ENCODE measurements at places on chromosomes 2 and 18.

DNA sequence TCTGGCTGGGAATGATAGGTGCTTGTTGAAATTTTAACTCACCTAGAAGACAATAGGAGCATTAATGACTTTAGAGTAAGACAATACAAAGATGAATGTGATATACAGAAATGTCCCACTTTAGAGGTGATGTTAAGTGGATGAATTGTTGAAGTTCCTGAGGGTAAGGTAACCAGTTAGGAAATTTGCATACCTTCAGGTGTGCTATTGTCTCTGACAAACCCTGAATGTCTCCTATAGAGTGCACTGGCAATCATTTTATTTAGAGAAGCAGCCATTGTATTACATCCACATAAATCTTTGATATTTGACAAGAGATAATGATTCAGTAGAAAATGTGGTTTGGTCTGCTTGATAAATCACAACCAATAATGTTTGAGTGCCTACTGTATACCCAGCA is 228.5 kb downstream of the RNF144A start:
- no peak for DNase-seq

DNA sequence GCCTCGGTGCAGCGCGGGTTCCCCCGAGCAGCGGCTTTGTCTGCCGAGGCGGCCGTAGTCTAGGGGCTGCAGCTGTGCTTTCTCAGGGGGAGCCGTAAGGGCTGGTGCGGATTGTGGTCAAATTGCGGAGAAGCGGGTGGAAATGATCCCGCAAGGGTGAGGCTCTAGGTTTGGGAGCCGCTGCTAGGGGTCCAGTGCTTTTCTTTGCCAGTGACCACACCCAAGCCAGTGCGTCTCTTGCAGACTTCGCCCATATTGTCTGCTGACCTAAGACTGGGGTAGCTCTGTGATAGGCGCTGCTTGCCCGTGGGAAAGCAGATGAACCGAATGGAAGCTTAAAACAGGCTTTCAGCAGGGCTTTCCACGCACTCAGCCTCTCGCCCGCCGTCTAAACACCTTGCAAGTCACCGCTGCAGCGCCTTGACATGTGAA is 2.1 kb downstream of the DPYSL5 start:
- DNase-seq = no peak

- no peak for DNase-seq
Observed at GRCh38 chr2:204539019-204539385, 6.3 kb upstream of the PARD3B start.

- no peak for DNase-seq
Observed at GRCh38 chr2:30684026-30684425, 123.2 kb downstream of the CAPN13 start.

DNA sequence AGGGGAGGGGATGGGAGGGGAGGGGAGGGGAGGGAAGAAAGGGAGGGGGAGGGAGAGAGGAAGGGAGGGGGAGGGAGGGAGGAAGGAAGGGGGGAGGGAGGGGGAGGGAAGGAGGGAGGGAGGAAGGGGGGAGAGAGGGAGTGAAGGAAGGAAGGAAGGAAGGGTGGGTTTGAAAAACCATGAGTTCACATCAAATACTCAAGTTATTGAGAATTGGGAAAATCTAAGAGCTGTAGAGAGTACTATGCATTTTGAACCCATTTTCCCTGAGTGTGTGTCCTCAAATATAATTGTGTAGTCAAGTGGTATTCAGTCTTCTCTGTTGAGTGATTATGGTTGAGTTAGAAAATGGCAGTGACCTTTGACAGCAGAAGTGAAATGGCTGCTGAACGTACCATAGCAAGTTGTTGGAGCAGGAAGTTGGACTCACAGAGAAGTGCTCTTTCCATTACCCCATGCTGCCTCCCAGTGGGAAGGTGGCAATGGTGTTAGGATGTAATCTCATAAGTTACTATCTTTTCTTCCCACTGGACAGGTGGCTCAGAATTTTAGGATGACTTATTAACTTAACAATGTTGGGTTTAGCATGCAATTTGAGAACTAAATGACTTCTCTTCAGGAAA is 214.6 kb downstream of the SETBP1 start:
- no peak for DNase-seq

GRCh38 chr18:22844628-22845027 is 88.5 kb upstream of the RBBP8 start:
- no peak for DNase-seq

DNA sequence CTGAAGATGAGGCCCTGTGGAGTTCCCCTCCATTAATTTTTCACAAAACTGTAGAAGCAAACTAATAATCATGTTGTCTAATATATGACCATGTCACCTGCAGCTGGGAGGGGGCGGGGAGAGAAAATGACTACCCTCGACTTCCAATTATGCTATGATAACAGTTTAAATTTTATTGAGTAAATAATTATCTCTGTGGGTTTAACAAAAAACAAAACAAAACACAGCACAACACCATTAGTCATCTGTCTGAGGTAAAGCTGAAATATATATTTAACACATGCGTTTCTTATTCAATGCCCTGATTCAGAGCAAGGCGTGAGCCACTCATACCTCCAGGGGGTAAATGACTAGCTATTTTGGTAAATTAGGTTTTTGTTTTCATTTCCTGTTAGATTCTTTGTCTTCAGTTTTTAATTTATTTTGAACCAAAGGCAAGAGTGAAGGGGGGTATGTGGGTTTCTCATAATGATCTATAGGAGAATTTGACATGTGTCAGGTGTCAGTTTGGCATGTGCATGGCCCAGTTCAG is 77.4 kb upstream of the ZCCHC2 start:
- no peak for DNase-seq

- no peak for DNase-seq
Observed at GRCh38 chr18:32358075-32358474, 112.6 kb downstream of the GAREM1 start.

DNA sequence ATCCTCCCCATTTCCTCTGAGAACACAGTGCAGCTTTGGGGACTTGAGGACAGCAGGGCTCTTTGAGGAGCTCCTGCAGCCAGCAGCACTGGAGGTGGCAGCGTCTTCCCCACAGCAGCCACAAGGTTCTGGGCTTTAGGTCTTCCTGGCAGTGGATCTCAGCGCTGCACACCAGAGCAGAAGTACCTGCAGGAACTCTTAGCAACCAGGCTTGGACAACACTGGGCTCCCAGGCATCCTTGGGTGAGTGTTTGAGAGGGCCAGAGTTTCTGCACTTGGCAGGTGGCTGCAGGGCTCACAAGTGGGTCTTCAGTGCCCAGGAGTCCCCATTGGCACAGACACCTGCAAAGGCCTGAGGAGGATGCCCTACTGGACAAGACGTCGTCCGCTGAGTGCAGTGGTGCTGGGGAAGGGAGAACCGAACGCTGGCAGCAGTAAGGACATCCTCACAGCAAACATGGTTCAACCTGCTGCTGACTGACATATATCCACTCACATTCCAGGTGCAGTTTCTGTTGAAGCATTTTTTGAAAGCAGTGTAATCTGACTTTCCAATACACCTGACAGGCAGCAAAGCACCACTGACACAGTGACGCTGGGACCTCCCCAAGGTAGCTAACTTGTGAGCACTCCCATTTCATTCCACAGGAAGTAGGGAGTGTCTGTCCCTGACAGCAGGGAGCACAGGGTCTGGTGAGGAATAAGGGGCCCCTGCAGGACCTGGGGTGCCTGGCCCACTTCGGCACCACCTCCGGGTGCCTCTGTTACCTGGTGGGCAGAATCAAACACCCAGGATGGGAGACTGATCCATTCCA is 149.9 kb upstream of the COPS8 start:
- no peak for DNase-seq

GRCh38 chr2:193272011-193272410 is 1077.3 kb upstream of the TMEFF2 start:
- no peak for DNase-seq

DNA sequence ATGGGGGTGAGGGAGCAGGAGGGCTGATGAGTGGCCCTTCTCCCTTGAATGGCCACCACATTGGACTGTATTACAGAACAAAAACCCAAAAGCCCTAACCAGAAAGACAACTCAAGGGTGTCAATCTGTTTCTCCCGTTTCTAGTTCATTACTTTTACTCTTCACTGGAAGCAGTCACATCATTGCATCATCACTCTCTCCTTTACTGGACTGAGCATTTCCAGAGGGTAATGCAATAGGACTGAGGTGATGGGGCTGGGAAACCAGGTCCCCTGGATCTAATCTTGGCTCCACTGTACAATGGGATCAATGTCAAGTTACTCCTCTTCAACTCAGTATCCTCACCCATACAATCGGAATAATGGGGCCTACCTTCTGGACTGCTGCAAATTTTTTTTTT is 56.1 kb downstream of the BCL2 start:
- DNase-seq = no peak

- DNase-seq = no peak
Observed at GRCh38 chr2:66122516-66122915, 312.4 kb upstream of the MEIS1 start.

GRCh38 chr2:74715880-74716279 is 61.8 kb downstream of the SEMA4F start:
- no peak for DNase-seq

DNA sequence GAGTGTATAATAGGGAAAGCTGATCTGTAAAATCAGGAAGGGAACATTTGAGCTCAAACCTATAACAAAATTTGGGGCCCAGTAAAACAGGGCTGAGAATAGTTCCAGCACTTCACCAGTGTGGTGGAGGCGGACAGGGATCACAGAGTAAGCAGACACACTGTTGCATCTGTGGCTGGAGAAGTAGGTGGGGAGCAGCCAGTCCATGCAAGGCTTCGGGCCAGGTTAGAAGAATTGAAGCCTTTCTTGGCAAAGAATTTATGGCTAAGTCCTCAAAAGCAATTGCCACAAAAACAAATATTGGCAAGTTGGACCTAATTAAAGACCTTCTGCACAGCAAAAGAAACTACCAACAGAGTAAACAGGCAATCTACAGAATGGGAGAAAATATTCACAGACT is 93.8 kb upstream of the ZBTB14 start:
- no peak for DNase-seq

- no peak for DNase-seq
Observed at GRCh38 chr2:20027705-20028434, 15.4 kb upstream of the MATN3 start.

All from KG1 (cell line).